ENCODE measurements at places on chromosomes 4 and X.

DNA sequence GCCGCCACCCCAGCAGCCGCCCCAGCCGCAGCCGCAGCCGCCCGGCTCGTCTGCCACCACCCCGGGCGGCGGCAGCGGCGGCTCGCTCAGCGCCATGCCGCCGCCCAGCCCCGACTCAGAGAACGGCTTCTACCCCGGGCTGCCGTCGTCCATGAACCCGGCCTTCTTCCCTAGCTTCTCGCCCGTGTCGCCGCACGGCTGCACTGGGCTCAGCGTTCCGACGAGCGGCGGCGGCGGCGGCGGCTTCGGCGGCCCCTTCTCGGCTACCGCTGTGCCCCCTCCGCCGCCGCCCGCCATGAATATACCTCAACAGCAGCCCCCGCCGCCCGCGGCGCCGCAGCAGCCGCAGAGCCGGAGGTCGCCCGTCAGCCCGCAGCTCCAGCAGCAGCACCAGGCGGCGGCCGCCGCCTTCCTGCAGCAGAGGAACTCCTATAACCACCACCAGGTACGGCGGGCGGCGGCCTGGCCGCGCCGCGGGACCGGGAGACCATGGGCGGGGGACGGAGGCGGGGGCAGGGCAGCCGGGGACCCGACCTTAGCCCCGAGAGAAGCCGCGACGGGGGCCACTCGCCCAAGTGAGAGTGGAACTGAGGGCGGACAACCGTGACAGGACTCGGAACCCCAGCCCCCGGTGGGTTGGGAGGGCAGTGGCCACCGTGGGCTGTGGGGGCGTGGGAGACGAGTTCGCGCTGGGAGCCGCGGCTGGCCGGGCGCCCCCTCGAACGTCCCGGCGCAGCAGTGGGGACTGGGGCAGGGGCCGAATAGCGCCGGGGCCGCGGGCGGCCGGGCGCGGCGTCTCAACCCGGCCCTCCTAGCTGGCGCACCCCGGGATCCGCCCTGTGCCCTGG, 1.8 kb downstream of the CPEB2 start:
- peak; percentile 11 for DNase-seq

DNA sequence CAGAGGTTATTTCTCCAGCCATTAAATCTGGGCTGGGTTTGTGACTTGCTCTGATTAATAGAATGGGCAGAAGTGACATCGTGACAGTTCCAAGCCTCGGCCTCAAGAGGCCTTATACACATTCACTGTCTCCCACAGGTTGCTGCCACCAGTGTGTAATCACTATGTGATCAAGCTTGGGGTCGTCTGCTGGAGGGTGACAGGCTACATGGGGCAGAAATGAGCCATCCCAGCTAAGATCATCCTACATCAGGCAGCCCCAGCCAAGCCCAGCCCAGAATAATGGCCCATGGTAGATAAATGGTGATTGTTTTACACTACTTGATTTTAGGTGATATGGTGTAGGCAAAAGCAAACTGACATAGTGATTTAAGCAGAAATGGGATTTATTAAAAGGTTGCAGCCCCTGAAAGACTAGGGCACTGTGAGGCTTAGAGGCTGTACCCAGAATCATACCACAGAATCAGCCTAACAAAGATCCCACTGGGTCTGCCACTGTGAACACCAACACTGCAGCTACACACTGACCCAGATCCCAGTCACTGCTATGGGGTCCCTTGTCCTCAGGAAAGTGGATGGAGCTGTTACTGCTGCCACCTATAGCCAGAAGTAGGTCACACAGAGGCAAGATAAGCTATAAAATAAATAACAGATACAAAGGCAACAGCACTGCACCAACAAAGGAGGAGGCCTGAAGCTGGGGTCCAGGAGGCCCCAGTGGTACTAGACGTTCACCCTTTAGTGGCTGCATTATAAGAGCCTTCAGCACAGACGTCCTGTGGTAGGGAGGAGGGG, 159.6 kb upstream of the RBPJ start:
- no peak for DNase-seq

GRCh38 chr4:121958777-121959176, 6.9 kb upstream of the TRPC3 start:
- no peak for DNase-seq

GRCh38 chrX:108362026-108362425, 76.2 kb downstream of the COL4A6 start:
- DNase-seq = no peak

DNA sequence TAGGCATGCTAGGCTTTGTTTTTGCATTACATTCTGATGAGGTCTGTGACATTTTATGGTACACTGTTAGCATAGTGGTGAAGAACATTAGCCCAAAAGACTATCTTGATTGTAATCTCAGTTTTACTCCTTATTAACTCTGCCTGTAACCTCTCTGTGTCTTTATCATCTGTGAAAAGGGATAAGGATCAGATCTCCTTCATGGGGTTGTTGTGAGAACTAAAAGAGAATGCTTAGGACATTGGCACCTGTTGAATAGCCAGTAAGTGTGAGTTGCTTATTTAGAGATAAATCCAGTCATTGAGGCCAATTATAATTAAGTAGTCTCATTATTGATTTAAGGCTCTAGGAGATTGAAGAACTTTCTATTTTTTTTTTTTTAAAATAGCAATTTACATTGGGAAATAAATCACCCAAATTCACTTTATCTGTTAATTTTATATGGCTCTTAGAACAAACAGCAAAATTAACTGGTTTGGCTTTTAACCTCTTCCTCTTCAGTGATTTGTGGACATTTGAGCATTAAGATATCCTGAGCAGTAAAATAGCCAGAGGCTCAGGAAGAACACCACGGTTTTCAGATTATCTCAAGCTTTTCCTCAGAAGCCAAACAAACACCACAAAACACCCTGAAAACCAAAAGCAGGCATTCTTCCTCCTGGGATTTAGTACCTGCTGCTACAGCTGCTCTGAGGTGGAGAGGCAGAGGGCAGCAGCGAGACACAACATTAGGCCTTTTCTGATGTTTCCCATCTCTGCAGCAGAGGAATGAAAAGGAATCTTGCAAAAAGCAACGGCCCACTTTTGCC, 192.9 kb downstream of the ARHGAP10 start:
- DNase-seq = no peak

DNA sequence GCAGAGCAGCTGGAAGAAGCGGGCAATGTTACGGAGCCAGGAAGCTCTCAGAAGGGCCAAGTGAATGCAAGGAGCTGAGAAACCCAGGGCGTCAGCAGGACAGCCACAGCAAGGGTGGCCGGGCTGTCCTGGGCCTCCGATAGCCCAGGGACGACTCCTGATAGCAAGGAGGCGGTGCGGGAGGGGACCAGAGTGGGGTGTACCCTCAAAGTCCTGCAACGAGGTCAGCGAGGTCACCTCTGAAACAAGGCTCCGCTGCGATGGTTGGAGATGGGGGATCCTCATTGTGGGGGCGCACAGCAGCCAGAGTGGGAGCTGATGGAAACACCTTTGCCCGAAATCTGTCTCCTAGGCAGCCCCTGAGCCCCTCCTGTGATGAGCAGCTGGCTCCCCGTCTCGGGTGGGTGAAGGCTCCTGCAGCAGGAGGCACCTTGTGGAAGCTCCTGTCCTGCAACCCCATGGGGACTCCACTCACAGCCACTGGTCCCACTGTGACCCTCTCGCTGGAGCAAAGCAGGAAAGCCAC, 4.3 kb upstream of the CCNQ start:
- no peak for DNase-seq

- DNase-seq = no peak
Measured at GRCh38 chr4:27011401-27011800, 150.8 kb downstream of the STIM2 start.

GRCh38 chr4:124768596-124769365, 56.2 kb upstream of the ANKRD50 start:
- DNase-seq = no peak
